ENCODE measurements at places on chromosomes 13 and 19.
A peak's percentile ranks its signal among the peaks of the same experiment; 100 is the strongest.

GRCh38 chr19:10838377-10838776 is 2.4 kb upstream of the TMED1 start:
- no peak for DNase-seq
- peaks cover 6% of the 10 kb centered on the region for H3K36me3 ChIP-seq
- H3K27ac ChIP-seq: no peak overlapping the region
- H3K4me3 ChIP-seq: no peak overlapping the region

GRCh38 chr13:73055813-73056564 is 2.8 kb upstream of the KLF5 start:
- no peak overlapping the region for H3K4me3 ChIP-seq
- DNase-seq: no peak
- H3K36me3 ChIP-seq: no peaks in the 10 kb centered on the region
- peaks cover 17% of the 10 kb centered on the region for H3K4me1 ChIP-seq

GRCh38 chr19:30622276-30622675 is 250.1 kb downstream of the ZNF536 start:
- no peak overlapping the region for H3K27ac ChIP-seq
- no peak overlapping the region for H3K4me3 ChIP-seq
- H3K27me3 ChIP-seq: peaks cover 2% of the 10 kb centered on the region
- H3K36me3 ChIP-seq: peaks cover 2% of the 10 kb centered on the region

DNA sequence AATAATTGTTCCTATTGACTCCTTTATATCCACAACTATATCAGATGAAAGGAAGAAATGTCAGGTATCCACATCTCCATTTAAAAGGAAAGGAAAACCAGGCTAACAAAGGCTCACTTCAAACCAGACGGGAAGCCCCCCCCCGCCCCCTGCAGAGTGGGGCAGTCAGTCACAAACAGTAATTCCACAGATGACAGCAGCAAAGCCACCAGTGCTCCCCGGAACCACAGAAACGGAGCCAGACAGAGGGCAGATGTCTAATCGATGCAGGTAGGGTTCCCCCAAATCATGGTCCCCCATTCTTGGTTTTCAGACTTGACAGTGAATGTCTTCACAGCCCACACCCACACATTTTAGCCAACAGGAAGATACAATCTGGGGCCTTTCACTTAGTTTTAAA is 100.8 kb downstream of the STK24 start:
- H3K4me1 ChIP-seq: peaks cover 60% of the 10 kb centered on the region
- peak overlapping the region; percentile 62 for H3K4me3 ChIP-seq
- peaks cover 43% of the 10 kb centered on the region for H3K36me3 ChIP-seq
- DNase-seq: peak; percentile 81

- H3K4me3 ChIP-seq: no peak overlapping the region
- no peak overlapping the region for H3K27ac ChIP-seq
- peaks cover 32% of the 10 kb centered on the region for H3K36me3 ChIP-seq
Measured at GRCh38 chr19:5703819-5704818, 14.0 kb downstream of the RPL36 start.

GRCh38 chr13:40528881-40529280 is 137.6 kb downstream of the FOXO1 start:
- H3K27ac ChIP-seq: no peak overlapping the region
- H3K27me3 ChIP-seq: no peaks in the 10 kb centered on the region
- H3K4me1 ChIP-seq: peaks cover 22% of the 10 kb centered on the region
- DNase-seq: no peak

- no peak overlapping the region for H3K4me3 ChIP-seq
- peaks cover 9% of the 10 kb centered on the region for H3K27me3 ChIP-seq
- DNase-seq: peak; percentile 87
- H3K36me3 ChIP-seq: no peaks in the 10 kb centered on the region
- peak overlapping the region; percentile 56 for H3K27ac ChIP-seq
- peaks cover 16% of the 10 kb centered on the region for H3K4me1 ChIP-seq
Measured at GRCh38 chr13:98664047-98664446, 87.1 kb upstream of the STK24 start.

- no peak for DNase-seq
- H3K27me3 ChIP-seq: peaks cover 35% of the 10 kb centered on the region
- H3K36me3 ChIP-seq: no peaks in the 10 kb centered on the region
- H3K4me1 ChIP-seq: no peaks in the 10 kb centered on the region
- H3K27ac ChIP-seq: no peak overlapping the region
Measured at GRCh38 chr19:50981587-50982146, 2.0 kb downstream of the KLK7 start.

DNA sequence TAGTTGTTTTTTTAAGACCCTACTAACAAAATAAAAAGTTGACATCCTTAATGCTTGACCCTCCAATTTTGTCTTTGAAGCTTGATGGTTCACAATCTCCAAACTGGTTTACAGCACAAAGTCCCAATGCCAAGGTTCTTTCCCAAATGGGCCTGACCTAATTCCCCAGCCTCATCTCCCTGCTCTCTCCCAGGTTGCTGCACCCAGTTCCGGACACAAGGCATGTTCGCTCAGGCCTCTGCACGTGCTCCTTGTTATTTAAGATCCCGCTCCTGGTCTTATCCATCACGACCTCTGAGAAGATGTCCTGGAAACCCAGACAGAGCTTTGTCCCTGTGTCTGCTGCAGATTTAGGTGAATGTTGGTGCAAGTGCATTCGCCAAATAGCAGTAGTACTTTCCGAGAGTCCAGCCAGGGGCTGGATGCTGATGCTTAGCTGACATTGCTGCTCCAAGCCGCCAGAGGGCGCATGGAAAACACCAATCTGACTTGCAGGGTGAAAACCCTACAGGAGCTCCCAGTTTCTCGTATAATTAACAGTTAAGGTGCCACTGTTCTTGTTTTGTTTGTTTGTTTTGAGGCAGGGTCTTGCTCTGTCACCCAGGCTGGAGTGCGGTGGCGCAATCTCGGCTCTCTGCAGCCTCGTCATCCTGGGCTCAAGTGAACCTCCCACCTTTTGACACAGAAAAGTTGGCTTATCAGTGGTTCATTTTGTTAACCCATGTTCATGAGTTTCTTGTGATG is 18.5 kb downstream of the LYPD3 start:
- H3K4me1 ChIP-seq: peaks cover 16% of the 10 kb centered on the region
- no peaks in the 10 kb centered on the region for H3K27me3 ChIP-seq

DNA sequence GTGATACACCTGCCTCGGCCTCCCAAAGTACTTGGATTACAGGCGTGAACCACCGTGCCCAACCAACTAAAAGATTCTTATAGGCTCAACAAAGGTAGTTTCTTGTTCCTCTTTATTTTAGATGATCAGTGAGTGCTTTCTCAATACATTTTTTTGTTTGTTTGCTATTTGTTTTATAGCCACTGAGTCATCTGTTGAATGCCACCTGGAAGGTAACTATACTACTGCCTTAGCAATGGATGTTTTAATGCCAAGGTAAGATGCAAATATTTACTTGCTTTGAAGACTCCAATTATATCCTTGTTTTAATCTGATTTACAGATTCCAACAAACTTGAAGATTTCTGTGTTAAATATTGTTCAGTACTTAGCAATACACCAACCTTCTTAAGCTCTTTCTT is 2807.4 kb upstream of the PCDH20 start:
- no peak for DNase-seq
- H3K4me1 ChIP-seq: no peaks in the 10 kb centered on the region
- no peak overlapping the region for H3K4me3 ChIP-seq
- H3K27me3 ChIP-seq: no peaks in the 10 kb centered on the region
- H3K36me3 ChIP-seq: no peaks in the 10 kb centered on the region

DNA sequence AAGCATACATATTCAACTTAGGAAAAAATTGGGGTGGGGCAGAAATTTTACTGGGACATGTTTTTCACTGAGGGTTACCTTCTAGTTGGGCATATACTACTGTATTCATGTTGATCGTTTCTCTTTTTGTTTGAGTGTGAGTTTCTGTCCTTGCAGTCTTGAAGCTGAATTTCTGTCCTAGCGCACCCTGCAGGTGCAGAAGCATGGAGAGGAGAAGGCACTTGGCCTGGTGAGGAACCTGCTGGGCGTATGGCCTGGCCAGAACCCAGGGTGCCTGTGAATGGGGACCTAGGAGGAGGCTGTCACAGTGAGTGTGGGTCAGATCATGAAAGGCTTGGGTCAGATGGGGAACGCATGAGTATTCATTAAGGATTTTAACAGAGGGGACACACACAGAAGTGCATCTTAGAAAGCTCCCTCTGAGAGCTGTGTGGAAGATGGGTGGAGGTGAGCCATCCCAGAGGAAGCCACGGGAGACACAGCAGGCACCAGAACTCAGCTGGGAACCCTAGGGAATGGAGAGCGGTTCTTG is 36.8 kb downstream of the SERP2 start:
- DNase-seq: no peak
- H3K27me3 ChIP-seq: peaks cover 4% of the 10 kb centered on the region
- H3K4me3 ChIP-seq: no peak overlapping the region

- no peak for DNase-seq
- H3K4me3 ChIP-seq: no peak overlapping the region
Measured at GRCh38 chr19:1699998-1700732, 47.8 kb upstream of the TCF3 start.

- H3K36me3 ChIP-seq: no peaks in the 10 kb centered on the region
- peak overlapping the region; percentile 79 for H3K4me3 ChIP-seq
Measured at GRCh38 chr19:10230173-10230860, 814 bp downstream of the S1PR2 start.

- H3K36me3 ChIP-seq: no peaks in the 10 kb centered on the region
- peaks cover 7% of the 10 kb centered on the region for H3K27me3 ChIP-seq
- DNase-seq: no peak
- H3K4me1 ChIP-seq: no peaks in the 10 kb centered on the region
- H3K4me3 ChIP-seq: no peak overlapping the region
Measured at GRCh38 chr13:100725472-100725871, 50.9 kb upstream of the TMTC4 start.

DNA sequence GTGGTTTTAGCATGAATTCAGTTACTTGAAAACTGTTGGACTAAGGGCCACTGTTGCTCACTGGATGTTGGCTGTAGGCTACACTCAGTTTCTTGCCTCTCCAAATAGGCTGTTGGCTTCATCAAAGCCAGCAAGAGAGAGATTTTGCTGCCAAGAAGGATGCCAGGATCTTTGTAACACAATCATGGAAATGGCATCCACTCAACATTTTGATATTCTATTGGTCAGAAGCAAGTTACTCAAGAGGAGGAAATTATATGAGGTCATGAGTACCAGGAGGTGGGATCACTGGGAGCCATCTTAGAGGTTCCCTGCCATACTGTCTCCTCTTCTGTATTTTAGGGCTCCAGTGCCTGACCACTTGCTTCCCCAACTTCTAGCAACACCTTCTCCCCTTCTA is 30.6 kb downstream of the SYDE1 start:
- H3K4me3 ChIP-seq: no peak overlapping the region
- peaks cover 4% of the 10 kb centered on the region for H3K36me3 ChIP-seq
- peaks cover 4% of the 10 kb centered on the region for H3K27me3 ChIP-seq
- no peak for DNase-seq
- peaks cover 4% of the 10 kb centered on the region for H3K4me1 ChIP-seq

DNA sequence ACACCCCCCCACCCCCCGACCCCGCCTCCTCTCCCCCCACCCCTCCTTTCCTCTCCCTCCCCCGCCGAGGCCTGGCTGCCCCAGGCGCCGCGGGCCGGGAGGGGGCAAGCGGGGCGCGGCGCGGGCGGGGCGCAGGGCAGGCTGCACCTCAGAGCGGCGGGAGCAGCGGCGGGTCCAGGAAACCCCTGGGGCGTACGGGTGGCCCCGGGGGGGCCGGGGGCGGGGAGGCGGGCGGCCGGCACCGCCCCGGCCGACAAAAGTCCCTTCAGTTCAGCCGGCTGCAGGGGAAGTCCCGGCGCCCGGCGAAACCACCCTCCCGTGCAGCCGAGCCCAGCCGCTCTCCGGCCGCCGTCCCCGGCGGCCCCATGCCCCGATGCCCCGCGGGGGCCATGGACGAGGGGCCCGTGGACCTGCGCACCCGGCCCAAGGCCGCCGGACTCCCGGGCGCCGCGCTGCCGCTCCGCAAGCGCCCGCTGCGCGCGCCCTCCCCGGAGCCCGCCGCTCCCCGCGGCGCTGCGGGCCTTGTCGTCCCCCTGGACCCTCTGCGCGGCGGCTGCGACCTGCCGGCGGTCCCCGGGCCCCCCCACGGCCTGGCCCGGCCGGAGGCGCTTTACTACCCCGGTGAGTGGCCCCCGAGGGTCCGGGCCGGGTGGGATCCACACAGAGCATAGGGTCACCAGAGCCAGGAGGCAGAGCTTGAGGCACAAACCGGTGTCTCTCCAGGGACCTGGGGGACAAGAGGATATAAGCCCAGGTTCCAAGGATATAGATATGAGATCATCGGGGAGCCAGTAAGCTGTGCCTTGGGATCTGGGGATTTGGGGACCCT is at the start of gene BCL3:
Gene BCL3, plus strand, starts transcription at position 283 of the 829 bp plus-strand sequence. Its CDS starts 83 bp downstream, at position 366.
- peaks cover 47% of the 10 kb centered on the region for H3K4me1 ChIP-seq
- DNase-seq: peak; percentile 88
- peak within 1 kb of the TSS; percentile 99 for H3K27ac ChIP-seq
- H3K27me3 ChIP-seq: no peaks in the 10 kb centered on the region
- peak within 1 kb of the TSS; percentile 93 for H3K4me3 ChIP-seq

DNA sequence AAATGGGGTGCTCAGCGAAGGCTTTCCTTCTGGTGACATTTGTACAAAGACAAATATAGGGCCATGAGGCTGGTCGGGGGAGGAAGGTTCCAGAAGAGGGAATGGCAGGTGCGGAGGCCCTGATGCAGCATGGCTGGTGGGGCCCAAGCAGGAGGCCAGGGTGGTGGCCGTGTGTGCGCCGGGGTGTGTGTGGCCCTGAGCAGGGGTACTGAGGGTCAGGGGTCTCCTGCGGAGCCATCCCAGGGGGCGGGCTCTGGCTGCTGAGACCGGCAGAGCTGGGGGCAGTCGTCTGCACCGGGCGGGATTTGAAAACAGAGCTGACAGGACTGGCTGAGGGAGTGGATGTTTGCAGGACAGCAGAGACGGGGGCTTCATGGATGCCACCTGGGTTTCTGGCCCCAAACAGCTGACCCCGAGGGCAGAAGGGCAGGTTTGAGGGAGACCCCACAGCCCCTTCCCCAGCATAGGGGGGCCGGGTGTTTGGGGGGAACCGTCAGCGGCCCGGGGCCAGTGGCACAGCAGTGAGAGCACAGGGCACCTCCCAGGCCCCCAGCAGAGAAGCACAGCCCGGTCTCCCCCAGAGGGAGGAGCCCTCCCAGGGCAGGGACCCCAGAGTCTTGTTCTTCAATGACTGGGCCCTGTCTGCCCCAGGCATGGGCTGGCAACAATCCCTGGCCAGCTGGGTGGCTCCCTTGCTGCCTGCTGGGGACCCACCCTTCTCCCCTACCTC is 11.4 kb downstream of the PIAS4 start:
- H3K4me3 ChIP-seq: no peak overlapping the region
- peaks cover 7% of the 10 kb centered on the region for H3K36me3 ChIP-seq
- H3K27ac ChIP-seq: no peak overlapping the region

- H3K27ac ChIP-seq: no peak overlapping the region
- no peaks in the 10 kb centered on the region for H3K36me3 ChIP-seq
- peaks cover 3% of the 10 kb centered on the region for H3K4me1 ChIP-seq
- peaks cover 3% of the 10 kb centered on the region for H3K27me3 ChIP-seq
- no peak overlapping the region for H3K4me3 ChIP-seq
Measured at GRCh38 chr13:43751624-43752023, 35.1 kb downstream of the ENOX1 start.

GRCh38 chr19:29965492-29965891 is 23.5 kb downstream of the URI1 start:
- peaks cover 73% of the 10 kb centered on the region for H3K4me1 ChIP-seq
- no peak overlapping the region for H3K4me3 ChIP-seq
- H3K27ac ChIP-seq: no peak overlapping the region
- H3K27me3 ChIP-seq: no peaks in the 10 kb centered on the region

Measured in activated CD4-positive, alpha-beta memory T cell treated with anti-CD3 and anti-CD28 coated beads for 36 hours (primary cell).